A549 treated with Hydrocortisone at 1 μM for 4 hours (cell line): ENCODE measurements at places on chromosomes 1 and 21. TPM values are rescaled to one million over a fixed set of nuclear protein-coding genes. Genes with fewer than 3 reads are reported as not detected.

Gene ILDR2
- total RNA-seq: 0.01 to 0.06 TPM (median 0.02 TPM) in 4 of 5 replicates, not detected in the other

Gene KNCN
- total RNA-seq: not detected in 5 replicates

Gene SLAMF7
- 0.99 to 2.1 TPM (median 1.8 TPM) in 5 replicates for total RNA-seq

Gene CTSE
- 0.08 TPM in 1 of 5 replicates, not detected in the others for total RNA-seq

Gene ENO1
- total RNA-seq: 2,677 to 3,354 TPM (median 2,808 TPM) in 5 replicates

Gene IQGAP3
- 13.4 to 17.9 TPM (median 16.5 TPM) in 5 replicates for total RNA-seq

Gene EXO5
- total RNA-seq: 3.2 to 4.7 TPM (median 4.0 TPM) in 5 replicates

Gene AMY1A
- not detected in 5 replicates for total RNA-seq

Gene CRP
- total RNA-seq: not detected in 5 replicates

Gene TCEA3
- 0.38 to 0.61 TPM (median 0.41 TPM) in 5 replicates for total RNA-seq

Gene HFM1
- total RNA-seq: 0.06 to 0.07 TPM in 2 of 5 replicates, not detected in the others

Gene RAB7B
- 0.58 to 1.7 TPM (median 1.1 TPM) in 5 replicates for total RNA-seq

Gene TMEM51
- 27.4 to 30.8 TPM (median 29.9 TPM) in 5 replicates for total RNA-seq

Gene MPZ
- 0.13 to 0.27 TPM (median 0.21 TPM) in 4 of 5 replicates, not detected in the other for total RNA-seq

Gene SERTAD4
- 0.40 to 0.86 TPM (median 0.53 TPM) in 5 replicates for total RNA-seq

Gene SUSD4
- total RNA-seq: 0.57 to 0.91 TPM (median 0.77 TPM) in 5 replicates

Gene KCNE2
- total RNA-seq: not detected in 5 replicates

Gene PLA2G2C
- total RNA-seq: not detected in 5 replicates

Gene EXTL1
- total RNA-seq: 0.02 TPM in 1 of 5 replicates, not detected in the others

Gene PRR9
- total RNA-seq: not detected in 5 replicates

Gene IVL
- 0.07 to 0.09 TPM (median 0.08 TPM) in 3 of 5 replicates, not detected in the others for total RNA-seq

Gene FAM151A
- 0.15 to 0.29 TPM (median 0.24 TPM) in 5 replicates for total RNA-seq

Gene BSND
- total RNA-seq: 0.01 TPM in 1 of 5 replicates, not detected in the others

Gene TLR5
- 0.11 to 0.18 TPM (median 0.17 TPM) in 5 replicates for total RNA-seq

Gene SOX13
- total RNA-seq: 18.7 to 22.9 TPM (median 20.9 TPM) in 5 replicates

Gene HHAT
- 1.3 to 1.9 TPM (median 1.6 TPM) in 5 replicates for total RNA-seq

Gene TSPEAR
- not detected in 5 replicates for total RNA-seq

Gene TEX38
- 0.16 TPM in 1 of 5 replicates, not detected in the others for total RNA-seq

Gene CTBS
- total RNA-seq: 5.2 to 7.0 TPM (median 5.8 TPM) in 5 replicates

Gene CHAF1B
- total RNA-seq: 10.9 to 12.7 TPM (median 12.1 TPM) in 5 replicates

Gene AVPR1B
- total RNA-seq: not detected in 5 replicates
